ENCODE measurements at places on chromosomes 4 and X.

DNA sequence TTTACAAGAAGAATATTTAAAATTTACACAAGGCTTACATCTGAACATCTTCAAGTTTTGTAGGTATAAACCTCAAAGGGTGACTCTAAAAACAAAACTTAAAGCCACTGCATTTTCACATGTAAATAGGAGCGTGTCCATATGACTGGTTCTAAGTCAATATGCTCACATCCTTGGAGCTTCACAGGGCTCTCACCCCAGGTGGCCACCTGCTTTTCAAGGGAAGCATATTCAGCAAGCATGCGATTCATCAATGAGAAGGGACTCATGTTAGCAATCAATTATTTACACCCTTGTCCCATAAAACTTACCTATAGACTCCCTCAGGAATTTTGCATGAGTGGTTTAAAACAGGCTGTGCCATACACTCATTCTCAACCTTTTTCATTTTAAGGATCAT is 17.8 kb upstream of the KLHL34 start:
- no peak for DNase-seq

- DNase-seq = no peak
Measured at GRCh38 chr4:21198683-21199082, 498.4 kb downstream of the PACRGL start.

- DNase-seq = no peak
Measured at GRCh38 chr4:6426571-6427438, 45.6 kb downstream of the PPP2R2C start.

- no peak for DNase-seq
Measured at GRCh38 chr4:30726090-30726675, 6.0 kb downstream of the PCDH7 start.
